ENCODE measurements at places on chromosomes 5 and 9.

DNA sequence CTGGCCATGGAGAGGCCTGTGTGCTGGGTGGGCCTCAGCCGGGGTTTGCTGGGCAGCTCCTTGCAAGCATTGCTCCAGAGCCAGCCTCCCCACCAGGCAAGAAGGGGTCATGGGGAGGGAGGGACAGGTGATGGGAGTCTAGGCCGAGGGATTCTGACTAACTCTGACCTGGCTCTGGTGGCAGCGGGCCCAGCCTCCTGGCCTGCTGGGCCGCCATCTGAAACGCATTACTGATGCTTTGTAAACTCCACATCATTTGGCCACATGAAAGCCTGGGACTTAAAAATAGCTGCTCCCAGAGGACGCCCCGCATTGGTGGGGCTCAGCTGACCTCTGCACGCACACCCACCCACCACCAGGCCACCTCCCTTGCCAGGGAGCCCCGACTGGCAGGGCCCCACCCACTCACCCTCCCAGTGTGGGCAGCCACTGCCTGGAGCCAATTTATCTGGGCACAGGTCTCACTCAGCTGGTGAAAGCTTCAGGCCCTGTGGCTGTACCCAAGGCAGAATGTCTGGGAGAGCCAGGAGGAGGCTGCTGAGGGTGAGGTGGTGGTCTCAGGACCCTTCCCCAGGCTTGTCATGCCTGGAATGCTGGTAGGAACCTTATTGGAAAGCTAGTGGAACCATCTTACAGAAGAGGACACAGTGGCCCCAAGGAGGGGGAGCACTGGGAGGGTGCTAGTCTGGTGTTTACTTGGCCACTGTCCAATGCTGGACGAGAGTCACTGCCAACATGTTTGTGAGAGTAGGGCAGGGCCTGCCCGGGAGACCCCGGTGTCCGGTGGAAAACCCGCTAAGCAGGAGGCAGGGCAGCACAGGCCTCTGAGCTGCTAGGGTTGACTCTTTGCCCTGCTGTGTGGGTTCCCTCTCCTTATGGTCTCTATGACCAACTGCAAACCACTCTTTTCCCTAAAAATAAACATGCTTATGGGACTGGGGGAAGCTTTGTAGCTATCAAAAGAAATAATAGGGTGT is 10.8 kb downstream of the TCF7 start:
- no peak for DNase-seq

GRCh38 chr5:142816531-142817430 is 46.6 kb downstream of the ARHGAP26 start:
- DNase-seq, result no peak

DNA sequence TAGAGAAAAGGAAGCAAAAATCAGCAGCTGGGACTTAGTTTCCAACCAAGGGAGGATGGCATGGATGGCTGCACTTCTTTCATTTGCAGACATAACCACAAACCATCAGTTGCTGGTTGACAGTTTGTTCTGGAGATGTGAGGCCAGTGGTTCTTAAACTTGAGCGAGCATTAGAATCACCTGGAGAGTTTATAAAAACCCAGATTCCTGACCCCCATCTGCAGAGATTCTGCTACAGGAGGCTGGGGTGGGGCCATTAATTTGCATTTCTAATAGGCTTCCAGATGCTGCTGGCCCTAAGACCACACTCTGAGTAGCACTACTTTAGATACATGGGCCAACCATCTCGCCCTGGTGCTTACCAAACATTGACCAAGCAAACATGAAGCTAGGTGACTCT is 60.8 kb downstream of the MARCHF3 start:
- DNase-seq, result no peak

DNA sequence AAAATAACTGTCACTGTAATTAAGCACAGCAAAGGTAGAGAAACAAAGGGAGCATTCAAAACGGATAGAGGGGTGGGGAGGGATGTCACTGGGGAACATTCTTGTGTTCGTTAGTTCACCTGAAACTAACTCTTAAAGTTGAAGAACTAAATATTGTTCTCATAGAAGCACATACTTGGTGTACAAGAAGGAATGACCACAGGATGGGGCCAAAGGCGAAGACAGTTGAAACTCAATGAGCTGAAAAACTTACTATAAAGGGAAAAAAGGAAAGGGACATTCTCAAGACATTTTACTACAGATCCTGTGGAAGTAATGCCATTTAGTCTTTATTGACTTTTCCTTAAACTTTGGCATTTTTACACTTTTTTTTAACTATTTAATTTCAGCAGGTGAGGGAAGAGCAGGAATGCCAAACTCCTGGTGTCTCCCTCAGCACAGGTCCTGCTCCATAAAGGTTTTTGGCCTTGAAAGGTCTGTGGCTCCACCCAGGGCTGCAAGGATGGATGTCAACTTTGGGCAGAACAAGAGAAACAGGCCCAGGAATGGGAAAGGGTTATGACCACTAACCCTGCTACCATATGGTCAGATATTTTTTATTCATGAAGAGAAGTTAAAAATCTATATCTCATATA is 197.6 kb upstream of the RASA1 start:
- DNase-seq, result no peak

GRCh38 chr9:129879103-129879699 is 43.9 kb downstream of the USP20 start:
- DNase-seq, result no peak

DNA sequence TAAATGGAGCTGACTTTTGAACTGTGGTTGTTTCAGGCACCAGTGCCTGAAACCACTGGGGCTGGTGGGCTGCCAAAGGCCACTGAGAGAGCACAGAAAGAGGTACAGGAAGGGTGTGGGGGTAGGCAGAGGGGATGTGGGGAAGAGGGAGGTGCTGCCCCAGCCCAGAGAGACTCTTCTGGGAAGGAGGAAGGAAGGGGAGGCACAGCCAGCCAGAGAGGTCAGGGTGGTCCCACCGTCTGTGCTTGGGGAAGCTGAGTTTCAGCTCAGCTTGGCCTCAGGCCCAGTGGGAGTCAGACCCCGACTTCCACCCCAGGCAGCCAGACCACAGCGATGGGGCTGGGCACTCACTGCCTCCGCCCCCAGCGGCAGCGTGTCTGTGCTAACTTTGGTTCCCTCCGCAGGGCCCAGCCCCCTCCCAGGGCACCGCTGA is 8.6 kb upstream of the PHYKPL start:
- DNase-seq, result no peak

GRCh38 chr5:16626696-16627264 is 10.0 kb upstream of the RETREG1 start:
- DNase-seq, result no peak
